ENCODE measurements at places on chromosomes 3 and 15.

DNA sequence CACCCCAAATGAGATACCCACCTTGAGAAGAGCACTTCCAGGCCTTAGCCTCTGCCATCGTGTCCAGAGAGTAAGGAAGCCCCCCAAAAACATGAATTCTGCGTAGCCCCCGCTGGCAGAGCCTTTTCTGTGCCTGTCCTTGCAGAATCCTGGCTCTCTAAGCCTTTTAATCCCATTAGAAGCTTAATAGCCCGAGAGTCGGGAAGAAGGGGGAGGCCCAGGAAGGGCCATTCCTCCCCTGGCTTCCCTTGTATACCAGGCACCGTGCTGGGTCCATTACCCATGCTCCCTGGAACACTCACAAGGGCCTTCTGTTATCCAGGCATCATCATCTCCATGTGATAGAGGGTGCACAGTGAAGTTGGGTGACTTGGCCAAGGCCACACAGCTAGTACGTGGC is 7.1 kb downstream of the SPTBN5 start:
- no peak for DNase-seq

DNA sequence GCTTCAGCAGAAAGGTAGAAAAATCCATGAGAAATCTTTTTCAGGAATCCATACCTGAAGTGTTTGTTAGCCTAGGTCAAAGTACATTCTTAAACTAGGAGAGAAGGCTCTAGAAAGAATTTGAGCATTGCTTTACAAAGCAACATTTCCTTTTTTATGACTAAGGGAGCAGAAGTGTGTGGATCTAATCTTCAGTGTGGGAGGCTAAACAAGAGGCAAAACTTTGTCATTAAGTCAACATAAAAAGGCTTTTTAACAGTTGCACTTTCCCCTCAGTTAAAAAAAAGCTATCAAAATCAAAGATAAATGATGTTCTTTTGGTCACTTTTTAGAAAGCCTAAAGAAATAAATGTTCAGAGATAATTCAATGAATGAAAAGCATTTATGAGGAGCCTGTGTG is 154.8 kb downstream of the TMEM108 start:
- DNase-seq = no peak

DNA sequence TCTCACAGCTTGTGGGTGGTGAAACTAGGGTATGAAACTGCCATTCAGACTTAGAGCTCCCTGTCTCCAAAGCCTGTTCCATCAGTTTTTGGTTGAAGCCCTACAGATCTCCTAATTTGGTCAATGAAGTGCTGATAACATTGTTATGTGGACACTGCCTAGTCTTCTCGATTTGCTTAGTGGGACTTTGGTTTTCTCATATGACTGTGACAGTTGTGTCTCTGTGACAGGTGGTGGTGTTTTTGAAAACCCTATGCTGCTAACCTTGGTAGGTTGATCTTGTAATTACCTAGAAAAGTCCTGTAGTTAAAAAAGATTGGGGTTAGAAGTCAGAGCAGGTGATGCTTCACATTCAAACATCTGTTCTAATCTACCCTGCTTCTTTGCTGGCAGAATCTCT is 9.2 kb downstream of the PPM1L start:
- DNase-seq = no peak

DNA sequence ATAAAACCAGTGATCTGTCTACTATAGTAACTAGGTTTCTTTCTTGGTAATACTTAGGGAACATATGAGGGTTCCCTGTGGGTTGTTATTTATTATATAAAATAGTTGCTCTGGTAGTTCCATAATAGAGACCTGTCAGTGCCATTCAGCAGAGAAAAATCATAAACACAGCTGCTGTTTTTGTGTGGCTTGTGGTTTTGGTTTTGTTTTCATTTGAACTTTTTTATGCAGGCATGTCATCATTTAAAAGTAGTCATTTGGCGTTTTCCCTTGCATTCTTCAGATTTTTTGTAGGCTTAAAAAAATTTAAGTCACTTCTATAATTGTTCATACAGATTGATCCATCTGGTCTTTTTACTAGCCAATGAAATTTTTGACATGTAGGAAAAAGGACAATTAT is 47.9 kb downstream of the PIK3CA start:
- DNase-seq = no peak

DNA sequence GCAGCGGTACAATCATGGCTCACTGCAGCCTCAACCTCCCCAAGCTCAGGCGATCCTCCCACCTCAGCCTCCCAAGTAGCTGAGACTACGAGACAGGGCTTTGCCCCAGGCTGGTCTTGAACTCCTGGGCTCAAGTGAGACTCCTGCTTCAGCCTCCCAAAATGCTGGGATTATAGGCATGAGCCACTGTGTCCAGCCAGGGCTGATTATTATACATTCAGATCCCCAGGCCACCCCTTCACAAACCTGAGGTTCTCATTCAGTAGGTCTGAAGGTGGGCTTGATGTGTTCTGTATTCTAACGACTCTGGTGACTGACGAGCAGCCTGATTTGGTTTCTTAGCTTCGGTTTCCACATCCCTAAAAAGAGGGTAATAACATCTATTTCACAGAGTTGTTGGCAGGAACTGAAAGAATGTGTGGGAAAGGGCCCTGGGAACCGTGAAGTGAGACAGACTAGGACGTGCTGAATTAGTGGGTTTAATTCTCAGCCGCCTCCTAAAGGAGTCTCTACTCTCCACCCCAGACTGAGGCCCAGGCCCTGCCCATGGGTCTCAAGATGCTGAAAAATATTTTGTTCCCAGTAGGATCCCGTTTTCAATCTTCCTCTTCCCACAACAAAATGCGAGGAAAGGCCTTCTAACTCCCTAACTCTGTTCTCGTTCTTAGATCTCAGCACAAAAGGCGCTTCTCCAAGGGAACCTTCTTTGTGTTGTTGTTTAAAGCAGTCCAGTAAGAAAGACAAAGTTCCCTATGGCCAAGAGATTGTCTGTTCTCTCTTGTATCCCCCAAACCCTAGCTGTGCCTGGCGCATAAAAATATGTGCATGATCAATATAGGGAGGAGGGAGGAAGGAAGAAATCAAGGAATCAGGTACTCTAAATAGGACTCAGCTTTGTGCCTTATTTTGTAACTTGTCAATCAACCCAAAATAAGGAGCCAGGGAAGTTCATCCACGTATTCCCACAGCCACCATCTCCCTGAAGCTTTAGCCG is 210.0 kb upstream of the TOPAZ1 start:
- no peak for DNase-seq

GRCh38 chr15:56241374-56242105 is 2.1 kb downstream of the RFX7 start:
- DNase-seq = no peak

DNA sequence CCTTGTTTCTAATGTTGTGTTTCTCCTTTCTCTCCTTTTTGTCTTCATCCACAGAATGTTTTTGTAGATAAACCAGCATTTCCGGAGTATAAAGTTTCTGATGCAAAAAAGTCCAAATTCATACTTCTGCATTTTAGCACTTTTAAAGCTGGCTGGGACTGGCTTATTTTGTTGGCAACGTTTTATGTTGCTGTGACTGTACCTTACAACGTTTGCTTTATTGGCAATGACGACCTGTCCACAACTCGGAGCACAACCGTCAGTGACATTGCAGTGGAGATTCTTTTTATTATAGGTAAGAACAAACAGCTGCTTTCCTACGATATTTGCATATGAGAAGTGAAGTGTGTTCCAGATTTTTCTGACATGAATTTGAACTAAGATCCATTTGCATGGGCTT is 199.4 kb downstream of the KCNH8 start:
- no peak for DNase-seq

DNA sequence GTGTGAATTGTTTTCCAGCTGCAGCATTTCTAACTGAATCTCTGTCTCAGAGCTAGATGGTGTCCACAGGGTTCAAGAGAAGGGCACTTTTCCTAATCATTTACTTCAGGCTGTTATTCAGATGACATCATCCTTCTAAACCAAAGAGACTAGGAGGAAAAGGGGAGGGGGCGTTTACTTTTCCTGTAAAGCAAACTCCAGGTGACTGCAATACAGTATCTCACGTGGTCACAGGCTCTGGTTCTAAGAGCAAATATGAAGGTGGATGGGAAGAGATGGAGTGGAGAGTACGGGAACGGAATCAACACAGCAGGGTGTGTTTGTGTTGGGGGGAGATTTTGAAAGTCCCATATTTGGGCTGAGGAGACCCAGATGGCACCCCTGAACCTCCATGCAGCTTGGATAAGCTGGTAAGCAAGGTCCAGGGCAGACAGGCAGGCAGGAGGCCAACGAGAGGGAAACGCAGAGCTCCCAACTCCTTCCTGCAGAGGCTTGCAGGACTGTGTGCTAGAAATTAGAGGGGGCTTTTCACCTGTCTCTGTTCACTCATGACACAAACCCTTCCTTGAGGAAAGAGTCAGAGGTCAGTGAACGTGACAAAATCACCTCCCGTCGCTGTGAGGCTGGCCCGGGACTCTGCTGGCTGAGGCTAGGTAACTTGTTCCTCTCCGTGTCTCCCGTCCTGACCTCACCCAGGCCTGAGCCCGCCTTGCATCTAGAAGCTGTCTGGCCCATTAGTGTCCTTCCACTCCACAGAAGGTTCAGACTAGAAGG is 151.2 kb downstream of the OPA1 start:
- DNase-seq = no peak

- DNase-seq = no peak
These were observed 10.5 kb downstream of the SQOR start for GRCh38 chr15:45645026-45645980.

GRCh38 chr3:69724722-69725435 is 14.4 kb upstream of the MITF start:
- no peak for DNase-seq

- DNase-seq = no peak
These were observed 248.0 kb downstream of the THSD4 start for GRCh38 chr15:71362987-71363968.

Data from activated T-helper 1 cell treated with Interleukin-2 at 50 U/mL for 16 hours (primary cell).